ENCODE measurements at places on chromosomes 4 and X.

DNA sequence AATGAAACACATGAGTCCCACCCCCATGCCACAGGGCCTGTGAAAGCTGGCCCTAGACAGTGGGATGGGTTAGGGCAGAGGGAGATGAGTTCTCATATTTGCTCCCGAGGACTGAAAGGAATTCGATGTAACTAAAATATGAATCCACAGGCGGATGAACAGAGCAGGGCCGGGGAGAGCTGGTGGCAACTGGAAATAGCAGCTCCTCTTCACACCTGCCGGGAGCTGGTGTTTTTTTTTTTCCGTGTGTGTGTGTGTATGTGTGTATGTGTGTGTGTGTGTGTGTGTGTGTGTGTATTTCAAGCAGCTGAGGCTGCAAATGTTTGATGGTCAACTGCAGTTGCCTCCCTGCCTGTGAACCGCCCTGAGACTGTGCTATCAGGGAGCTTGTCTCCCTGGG, 115.1 kb upstream of the PSAPL1 start:
- DNase-seq = no peak

- no peak for DNase-seq
These were observed 1384.4 kb upstream of the PCDH10 start for GRCh38 chr4:131764730-131765129.

GRCh38 chr4:127410201-127410600, 222.6 kb upstream of the INTU start:
- DNase-seq = no peak

- DNase-seq = no peak
These were observed 98.3 kb downstream of the DCLK2 start for GRCh38 chr4:150176547-150176946.

DNA sequence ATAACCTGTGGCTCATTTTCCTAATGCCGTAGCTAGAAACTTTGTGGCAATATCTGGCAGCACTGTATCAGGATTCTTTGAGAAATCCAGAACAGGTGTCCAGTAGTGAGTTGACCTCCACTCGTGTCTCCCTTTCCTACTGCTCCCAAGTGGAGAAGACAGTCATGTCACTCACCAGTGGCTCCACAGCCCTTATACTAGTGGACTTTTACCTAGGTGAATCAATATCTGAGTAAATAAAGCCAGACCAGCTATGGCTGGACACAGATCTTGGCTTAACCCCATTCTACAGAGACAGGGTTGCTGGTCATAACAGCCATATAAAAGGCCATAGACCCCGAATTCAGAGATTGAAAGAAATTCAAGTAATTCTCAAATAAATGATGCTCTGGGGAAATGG, 46.5 kb upstream of the SHROOM4 start:
- no peak for DNase-seq

- DNase-seq = no peak
These were observed 216.3 kb upstream of the BCOR start for GRCh38 chrX:40314070-40314469.

GRCh38 chr4:118351851-118352827, 664 bp downstream of the PRSS12 start:
- DNase-seq = peak; percentile 17

DNA sequence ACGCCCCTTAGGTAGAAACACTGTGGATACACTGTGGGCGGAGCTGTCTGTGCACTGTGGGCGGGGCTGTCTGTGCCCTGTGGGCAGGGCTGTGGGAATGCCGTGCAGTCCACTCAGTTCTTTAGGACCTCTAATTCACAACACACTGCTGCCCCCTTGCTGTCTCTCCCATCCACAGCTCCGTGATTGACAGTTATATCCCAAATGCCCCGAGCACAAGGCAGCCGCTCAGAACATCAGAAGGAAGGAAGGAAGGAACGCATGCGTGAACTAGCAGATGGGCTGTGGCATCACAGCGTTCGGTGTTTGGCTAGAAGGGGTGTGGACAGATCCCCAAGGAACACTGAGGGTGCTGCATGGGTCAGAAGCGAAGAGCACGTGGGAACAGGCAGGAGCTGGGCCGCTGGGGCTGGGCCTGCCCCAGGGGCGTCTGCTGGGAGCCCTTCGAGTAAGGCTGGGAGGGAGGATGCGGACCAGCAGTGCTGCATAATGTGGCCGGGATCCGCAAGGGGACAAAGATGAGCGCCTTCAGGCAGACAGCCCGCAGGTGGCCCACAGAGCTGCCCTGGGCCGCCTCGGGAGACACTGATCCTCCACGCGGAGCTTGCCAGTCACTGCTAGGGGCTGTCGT, 29.8 kb downstream of the ACOX3 start:
- no peak for DNase-seq

DNA sequence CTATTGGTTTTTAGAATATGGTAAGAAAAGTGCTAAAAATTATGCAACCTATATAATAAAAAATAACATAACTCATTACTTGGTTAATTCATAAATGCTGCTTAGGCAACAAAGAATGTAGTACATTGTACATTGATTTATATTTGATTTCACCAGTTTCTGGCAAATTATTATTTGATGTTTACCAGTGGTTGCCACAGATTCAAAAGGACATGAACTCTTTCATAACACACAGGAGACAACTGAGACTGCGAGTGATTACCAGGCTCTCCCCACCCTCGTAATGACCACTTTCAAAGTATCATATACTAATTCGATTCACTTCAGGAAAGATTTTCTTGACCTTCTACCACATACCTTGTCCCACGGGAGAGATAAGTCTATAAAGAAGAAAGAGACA, 158.5 kb downstream of the NR3C2 start:
- DNase-seq = no peak

DNA sequence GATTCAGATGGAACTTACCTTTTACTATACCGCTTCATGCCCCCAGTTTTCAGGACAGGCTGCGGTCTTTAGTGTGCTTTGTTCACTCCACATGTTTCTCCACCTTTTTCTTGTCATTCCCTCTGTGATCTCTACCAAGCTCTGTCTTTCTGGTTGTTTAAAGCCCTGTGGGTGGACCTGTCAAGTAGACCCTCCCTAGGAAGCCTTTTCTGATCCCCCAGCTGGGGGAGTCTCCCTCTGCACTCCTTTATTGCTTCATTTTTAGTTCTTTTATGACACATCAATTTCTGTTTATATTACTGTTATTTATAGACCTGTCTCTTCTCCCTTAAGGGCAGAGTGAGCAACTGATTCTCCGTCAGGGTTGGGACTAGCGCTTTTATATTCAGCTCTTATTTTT, 150.2 kb downstream of the C4orf33 start:
- DNase-seq = no peak

GRCh38 chr4:36676139-36677050, 395.0 kb downstream of the DTHD1 start:
- DNase-seq = no peak
